ENCODE measurements at places on chromosomes 3 and 15.

- DNase-seq = no peak
Measured at GRCh38 chr15:93476491-93477177, 387.6 kb upstream of the RGMA start.

DNA sequence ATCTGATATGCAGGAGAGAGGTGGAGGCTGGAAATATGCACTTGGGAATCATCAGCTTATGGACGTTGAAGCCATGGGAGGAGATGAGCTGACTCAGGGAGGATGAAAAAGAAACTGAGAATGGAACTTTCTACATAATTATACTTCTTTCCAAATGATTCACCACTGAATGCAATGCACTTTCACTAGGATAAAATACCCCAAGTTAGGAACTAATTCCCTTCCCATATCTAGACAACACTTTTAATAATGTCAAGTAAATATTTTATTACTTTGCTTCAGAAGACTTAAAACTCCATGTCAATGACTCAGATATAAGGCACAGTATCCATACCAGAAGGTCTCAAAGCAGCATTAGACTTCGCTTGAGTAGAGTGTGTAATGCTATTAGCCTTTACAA is 24.2 kb downstream of the NPTN start:
- DNase-seq = no peak

DNA sequence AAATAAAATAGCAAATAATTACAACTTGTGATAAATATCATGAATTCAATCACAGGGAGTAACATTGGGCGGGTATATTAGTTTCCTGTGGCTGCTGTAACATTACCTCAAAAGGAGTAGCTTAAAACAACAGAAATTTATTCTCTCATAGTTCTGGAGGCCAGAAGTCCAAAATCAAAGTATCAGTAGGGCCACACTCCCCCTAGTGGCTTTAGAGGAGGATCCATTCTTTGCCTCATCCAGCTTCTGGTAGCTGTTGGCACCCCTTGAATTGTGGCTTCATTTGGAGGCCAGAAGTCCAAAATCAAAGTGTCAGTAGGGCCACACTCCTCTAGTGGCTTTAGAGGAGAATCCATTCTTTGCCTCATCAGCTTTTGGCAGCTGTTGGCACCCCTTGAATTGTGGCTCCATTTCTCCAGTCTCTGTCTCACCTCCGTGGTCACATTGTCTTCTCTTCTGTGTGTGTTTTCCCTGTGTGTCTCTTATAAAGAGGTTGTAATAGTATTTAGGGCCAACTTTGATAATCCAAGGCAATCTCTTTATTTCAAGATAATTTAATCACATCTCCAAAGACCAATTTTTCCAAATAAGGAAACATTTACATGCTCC is 3.1 kb upstream of the CFAP20DC start:
- no peak for DNase-seq

- DNase-seq = no peak
Measured at GRCh38 chr3:188416041-188416440, 262.1 kb downstream of the LPP start.

DNA sequence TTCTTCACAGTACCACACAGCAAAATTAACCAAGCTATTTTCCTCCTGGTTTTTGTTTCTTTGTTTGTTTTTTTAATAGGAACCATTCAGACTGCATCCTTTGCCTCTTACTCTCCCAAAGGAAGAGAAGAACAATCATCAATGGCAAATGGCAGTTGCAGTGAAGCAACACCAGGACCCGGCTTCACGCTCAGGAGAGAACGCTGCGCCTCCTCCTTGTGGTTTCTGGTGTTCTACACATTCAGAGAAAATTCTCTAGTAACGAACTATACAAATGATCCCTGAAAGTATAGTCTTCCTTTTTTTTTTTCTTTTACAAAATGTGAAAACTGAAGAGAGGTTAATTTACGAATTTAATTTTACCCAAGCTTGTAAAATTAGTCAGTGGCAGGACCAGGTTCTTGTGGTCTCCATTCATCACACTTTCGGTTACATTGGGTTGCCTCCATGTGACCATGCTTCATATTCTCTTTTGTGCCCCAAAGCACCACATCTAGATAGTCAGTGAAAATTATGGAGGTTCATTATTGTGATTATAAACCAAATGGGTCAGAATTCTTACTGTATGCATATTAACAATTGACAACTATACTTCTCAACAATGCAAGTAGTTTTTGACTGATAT is 10.6 kb upstream of the MINDY2 start:
- DNase-seq = no peak

DNA sequence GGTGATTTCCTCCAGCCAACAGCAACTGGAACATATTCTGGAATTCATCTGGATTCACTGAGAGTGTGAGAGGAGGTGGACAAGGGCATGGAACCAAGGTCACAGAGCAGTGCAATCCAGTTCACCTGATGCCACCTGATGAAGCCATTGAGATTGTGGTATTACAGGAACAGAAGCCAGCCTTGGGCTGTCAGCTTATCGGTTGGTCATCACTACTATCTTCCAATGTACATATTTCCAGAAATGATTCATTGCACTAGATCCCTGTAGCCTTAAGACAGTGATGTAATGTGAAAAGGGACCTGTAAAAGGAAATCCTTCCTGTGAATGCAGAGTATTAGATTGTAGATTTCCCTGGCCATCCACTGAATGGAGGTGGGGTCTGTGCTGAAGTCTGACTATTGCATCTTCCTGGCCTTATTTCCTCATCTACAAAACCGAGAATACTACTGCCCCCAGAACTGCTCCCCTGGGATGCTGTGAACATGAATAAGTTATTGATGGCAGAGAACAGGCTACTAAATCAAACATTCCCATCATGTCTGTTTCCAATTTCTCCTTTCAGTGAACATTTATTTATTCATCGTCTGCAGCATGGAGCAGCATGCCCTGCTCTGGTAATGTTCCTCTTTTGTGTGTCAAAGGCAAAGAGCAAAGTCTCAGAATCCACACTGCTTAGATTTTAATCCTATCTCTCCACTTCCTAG is 47.4 kb upstream of the TPM1 start:
- DNase-seq = no peak

DNA sequence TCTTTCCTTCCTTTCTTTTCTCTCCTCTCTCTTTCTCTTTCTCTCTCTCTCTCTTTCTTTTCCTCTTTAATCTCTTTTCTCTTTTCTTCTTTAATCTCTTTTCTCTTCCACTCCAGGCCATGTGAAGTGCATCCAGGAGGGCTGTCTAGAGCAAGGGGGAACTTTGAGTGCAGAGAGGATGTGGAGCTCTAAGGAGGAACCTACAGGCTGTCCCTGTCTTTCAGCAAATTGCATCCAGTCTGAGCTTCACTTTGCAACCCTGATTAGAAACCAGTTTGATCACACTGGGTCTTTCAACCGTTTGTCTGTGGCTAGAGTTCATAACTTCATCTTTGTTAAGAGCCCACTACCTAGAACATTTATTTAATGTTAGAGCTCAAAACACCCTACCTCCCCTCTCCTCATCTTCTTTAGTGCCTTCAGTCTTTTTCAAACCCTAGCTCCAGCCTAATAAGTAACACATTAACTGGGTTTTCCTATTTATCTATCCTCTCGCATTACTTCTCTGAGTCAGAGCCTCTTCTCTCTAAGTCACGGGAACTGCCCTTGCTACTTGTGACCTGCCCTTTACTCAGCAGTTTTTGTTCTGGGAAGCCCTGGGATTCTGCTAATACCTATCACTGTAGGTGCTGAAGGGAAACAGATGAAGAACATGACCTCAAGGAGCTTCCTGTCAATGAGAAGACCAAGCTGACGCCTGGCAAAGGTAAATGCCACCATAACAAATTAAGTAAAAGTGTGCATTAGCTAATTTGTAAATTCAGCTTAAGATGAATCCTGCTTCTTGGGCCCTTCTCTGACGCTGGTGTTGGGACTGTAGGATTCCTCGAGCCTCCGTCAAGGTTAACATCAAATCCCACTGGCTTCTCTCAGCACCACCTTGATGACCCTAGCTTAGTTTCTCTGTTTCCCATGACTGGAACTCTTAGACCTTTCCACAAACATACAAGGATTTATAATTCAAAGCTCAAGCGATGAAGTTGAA is at the start of gene GCNT3:
Gene GCNT3, plus strand, starts transcription at position 508 of the 985 bp plus-strand sequence. CDS start 6,456 bp downstream, outside the sequence.
- DNase-seq = no peak

DNA sequence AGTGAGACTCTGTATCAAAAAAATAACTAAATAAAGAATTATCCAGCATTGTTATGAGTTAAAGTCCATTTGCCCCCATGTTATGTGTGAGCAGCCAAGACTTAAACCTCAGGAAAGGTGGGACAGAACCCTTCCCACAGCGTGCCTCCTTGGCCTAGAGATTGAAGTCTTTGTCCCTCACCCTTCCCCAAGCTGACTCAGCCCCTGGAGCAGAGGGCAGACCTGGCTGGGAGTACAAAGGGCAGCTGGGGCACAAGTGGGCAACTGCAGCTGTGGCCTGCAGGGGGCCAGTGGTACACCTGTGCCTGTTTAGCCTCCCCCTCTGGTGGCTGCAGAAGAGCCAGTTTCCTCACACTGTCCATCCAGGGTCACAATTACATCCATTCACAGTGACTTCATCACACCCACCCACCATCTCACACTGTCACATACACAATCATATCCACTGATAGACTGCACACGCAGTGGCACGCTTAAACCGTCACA is 940 bp upstream of the ACY1 start:
- DNase-seq = no peak

DNA sequence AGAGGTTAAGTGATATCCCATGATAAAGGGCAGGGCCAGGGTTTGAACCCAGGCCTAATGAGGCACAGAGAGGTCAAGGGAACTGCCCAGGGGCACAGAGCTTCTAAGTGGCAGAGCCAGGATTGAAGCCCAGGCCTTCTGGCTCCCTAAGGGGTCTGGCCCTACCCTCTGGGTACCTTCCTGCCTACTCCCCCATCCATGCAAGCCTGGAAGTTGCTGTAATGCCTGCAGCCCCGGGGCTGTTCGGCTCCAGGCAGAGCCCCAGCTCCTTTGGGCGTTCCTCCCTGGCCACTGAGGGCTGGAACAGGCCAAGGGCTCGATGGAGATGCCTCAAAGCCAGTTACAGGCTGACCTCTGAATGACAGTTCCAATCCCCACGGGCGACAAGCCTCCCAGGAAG is 4.5 kb downstream of the GRIP2 start:
- DNase-seq = no peak

GRCh38 chr15:33801954-33802353 is 166.3 kb upstream of the CHRM5 start:
- DNase-seq = no peak

DNA sequence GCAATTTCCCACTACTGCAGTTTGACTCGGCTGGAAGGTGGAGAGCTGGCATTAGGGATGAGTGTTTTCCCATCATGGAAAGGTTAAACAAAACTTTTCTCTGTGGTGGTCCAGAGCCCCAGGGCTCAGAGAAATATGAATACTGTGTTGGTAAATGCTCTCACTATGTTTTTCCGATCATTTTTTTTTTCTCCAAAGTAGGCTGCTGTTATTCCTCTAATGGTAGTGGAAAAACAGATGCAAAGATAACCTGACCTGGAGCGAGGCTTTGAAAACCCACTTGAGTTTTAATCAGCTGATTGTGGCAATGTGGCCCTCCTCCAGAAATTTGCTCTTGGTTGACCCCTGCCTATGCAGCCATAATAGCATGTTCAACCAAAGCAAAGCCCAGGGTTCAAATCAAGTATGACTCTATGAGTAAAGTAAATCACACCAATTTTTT is 320.8 kb upstream of the CTNNB1 start:
- no peak for DNase-seq

- DNase-seq = no peak
Measured at GRCh38 chr3:141291559-141292355, 60.1 kb downstream of the PXYLP1 start.

DNA sequence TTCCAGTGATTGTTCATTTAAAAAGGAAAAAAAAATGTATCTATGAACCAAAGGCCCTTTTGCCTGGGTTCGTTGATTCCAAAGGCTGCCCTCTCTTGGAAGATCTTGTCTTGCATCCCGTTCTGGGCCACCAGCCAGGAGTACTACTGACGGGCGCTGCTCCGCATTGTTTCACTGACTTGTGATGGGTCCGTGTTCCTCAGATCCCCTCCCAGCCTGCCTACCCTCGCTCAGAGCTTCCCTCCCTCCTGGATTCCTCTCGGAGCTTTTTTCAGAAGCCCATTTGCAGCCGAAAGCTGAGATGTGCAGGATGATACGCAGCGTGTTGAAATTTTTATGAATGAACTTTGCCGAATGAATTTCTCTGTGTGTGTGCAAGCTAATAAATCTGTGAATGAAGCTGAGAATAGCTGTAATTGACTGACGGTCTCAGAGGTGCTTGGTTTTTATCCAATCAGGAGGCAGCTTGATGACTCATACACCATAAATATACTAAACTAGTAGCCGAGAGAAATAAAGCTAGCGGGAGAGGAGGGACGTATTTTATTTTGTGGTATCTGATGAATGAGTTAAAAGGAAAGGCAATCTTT is at the start of gene SHC4:
Gene SHC4, minus strand, starts transcription at position 396 of the 590 bp plus-strand sequence. CDS start 904 bp downstream, outside the sequence.
- no peak for DNase-seq

GRCh38 chr15:71530116-71530515 is 280.2 kb upstream of the NR2E3 start:
- DNase-seq = no peak

DNA sequence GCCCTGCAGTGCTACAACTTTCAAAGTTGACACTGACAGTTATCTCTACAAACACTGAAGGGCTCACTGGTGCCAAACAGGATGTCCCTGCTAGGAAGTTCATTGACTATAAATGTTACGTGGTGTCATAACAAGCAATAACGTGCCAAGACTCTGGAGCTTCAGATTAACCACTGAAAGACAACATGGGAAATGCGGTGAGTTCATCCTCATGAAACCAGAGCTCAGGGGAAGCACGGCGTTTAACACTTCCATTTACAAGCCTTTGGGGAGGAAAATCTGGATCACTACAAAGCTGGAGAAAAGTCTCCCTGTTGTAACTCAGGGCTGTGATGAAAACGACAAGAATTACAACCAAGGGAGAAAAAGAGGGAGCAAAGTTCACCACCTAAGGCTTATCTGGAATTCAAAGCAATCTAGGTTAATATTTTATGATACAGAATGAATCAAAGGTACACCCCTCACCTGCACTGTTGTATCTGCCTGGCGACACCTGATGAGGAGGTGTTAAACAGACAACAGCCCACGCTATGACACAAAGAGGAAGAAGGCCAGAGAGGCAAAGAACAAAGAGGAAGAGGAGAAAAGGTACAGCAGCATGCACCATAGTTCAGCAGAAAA is 27.0 kb downstream of the SHQ1 start:
- DNase-seq = no peak

GRCh38 chr15:72797338-72797689 is 13.8 kb upstream of the ADPGK start:
- no peak for DNase-seq

DNA sequence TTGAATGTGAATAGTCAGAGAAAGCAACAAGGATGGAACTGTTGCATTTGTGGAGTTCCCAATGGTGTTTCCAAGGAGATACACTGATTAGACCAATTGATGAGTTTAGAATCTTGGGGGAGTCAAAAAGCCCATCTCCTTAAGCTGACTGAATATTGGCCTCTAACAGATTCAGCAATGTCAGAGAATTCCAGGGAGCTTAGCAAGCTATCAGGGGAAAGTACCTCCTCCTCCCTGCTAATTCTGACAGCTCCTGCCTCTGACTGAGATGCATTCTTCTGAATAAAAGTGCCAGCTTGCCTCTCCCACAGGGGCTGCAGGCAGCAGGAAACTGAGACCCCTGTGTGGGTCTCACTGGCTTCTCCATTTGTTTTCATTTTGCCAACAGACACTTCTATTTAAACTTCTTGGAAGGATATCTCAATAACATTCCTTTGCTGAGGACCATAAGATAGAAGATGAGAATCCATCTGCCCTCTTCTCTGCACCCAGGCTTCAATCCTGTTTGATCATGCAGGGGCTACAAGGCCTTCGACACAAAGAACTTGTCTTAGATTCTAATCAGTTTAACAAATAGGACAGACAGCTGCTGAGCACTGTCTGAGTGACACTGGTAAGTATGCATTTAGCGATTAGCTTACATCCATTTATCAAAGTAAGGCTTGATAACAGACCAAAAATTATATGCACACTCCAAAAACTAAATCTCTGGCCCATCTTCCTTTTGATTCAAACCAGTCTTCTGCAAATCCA is 1080.8 kb downstream of the TUSC7 start:
- DNase-seq = no peak
